ENCODE measurements at places on chromosomes 13 and 19.

DNA sequence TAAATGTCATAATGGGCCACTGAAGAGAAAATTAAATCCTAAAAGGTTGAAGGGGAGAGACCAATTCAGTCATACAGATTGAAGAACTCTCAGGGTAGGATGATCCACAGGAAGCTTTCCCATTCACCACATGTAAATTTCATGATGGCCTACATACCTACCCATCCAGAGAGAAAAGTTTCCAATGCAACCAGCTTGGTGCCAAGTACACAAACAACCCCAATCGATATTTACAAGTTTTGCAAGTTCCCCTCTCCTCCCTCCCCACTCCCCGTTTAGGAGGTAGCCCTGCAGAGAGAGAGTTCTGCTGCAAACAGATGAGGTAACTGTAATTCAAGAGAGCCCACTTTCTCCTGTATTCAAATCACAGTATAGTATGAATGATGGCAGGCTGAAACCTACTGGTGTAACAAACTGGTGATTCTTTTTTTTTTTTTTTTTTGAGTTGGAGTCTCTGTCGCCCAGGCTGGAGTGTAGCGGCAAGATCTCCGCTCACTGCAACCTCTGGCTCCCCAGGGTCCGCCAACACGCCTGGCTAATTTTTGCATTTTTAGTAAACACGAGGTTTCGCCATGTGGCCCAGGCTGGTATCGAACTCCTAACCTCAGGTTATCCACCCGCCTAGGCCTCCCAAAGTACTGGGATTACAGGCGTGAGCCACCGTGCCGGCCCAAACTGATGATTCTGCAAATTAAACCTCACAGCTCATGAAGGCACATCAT is 14.4 kb downstream of the FOXO1 start:
- no peak for DNase-seq

GRCh38 chr13:43094901-43095300 is 71.5 kb downstream of the DNAJC15 start:
- no peak for DNase-seq

DNA sequence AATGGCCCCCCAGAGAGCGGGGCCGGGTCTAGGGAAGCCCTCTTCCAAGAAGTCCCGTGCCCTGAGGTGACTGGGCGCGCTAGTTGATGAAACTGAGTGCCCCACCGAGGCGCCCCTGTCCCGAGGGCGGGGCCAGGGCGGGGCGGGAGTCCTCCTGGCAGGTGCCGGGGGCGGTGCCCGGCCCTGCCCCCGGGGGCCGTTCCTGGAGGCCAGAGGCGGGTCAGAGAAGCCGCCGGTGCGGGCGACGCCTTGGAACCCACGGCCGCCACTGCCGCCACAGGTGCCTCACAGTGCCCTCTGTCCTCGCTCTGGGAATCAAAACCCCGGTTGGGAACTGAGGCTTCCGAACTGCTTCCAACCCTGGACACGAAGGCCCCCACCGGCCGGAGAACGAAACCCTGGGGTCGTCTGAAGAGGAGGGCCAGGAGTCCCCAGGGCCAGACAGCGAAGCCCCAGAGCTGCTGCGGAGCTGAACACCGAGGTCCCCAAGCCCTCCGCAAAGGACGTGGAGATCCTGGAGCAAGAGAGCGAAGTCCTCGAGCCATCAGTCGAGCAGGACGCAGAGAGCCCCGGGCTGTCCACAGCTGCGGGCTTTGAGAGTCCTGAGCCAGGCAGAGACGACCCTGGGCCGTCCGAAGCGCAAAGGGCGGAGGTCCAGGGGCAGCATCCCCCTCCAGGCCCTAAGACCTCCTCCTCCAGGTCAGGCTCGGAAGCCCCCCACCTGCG is at the start of gene MISP3:
MISP3 (plus strand) TSS at position 252 of the 726 bp plus-strand sequence. CDS start 524 bp downstream, outside the sequence.
- no peak for DNase-seq

GRCh38 chr19:45168767-45169351 is 8.1 kb upstream of the NKPD1 start:
- DNase-seq: no peak
